PC-9 (cell line): ENCODE measurements at places on chromosomes 5 and 9.

GRCh38 chr5:89606939-89607534, 724.1 kb upstream of the MEF2C start:
- DNase-seq, result no peak

DNA sequence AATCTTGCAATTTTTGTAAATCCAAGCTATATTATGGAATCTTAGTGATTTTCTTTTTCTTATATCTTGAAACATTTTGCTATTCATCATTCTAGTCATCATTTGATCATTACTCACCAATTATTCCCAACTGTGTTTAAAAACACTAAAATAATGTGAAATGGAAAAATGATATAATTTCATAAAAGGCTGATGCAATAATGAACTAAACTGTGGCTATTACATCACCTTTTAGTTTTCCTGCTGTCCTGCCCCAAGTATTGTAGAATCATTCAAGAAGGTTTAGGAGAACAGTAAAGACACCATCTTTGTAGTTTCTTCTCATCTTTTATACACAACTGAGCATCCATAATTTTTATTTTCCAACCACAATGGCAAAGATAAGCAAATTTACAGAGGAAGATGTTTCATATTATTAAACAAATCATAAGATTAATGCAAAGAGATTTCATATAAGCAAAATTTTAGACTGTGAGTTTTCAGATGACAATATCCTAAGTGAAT, 431.0 kb upstream of the SLC30A5 start:
- DNase-seq, result no peak

- no peak for DNase-seq
Observed at GRCh38 chr5:30574761-30575160, 618.7 kb upstream of the CDH6 start.

- peak; percentile 73 for DNase-seq
Observed at GRCh38 chr9:34484678-34485077, 26.1 kb downstream of the DNAI1 start.
